ENCODE measurements at places on chromosomes 2 and 18. TPM values are rescaled to one million over a fixed set of nuclear protein-coding genes. Genes with fewer than 3 reads are reported as not detected.

DNA sequence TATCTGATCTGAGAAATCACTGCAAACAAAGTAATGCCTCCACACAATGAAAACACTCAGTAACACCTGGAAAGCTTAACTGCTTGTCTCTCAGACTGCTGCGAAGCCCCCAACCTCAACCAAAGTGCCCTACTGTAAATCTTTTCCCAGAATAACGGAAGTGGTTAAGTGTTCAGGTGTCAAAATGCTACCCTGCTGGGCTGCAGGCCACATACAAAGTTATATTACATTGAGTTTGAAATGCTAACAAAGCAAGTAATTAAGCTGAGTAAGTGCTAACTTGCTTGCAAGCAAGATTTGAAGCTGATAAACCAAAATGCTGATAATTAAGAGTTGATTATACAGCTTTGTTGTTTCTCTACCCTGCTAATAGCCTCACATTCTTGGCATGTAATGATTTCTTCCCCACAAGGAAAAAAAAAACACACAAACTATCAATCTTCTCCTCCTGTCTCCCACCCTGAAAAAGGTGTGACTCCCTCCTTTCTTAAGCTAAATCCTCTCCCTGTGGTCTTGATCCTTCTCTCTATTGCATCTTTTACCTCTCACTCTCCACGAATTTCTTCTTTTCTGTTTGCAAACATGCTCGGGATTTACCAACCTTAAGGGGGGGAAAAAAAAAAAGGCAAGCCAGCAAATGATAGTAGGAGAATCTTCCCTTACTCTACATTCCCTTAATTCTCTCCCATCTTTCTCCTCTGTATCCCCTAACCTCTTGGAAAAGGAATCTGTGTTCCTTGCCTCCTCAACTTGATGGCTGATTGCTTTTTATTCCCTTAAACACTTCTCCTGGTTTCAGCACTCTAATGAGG, 266.8 kb upstream of the SIX3 start:
- DNase-seq: no peak
- no peaks in the 10 kb centered on the region for H3K27me3 ChIP-seq
- no peaks in the 10 kb centered on the region for H3K36me3 ChIP-seq
- H3K27ac ChIP-seq: no peak overlapping the region

- peaks cover 30% of the 10 kb centered on the region for H3K4me1 ChIP-seq
- no peaks in the 10 kb centered on the region for H3K36me3 ChIP-seq
- H3K4me3 ChIP-seq: peak overlapping the region; percentile 30
- peak overlapping the region; percentile 30 for H3K27ac ChIP-seq
- H3K27me3 ChIP-seq: no peaks in the 10 kb centered on the region
These were observed 9.6 kb downstream of the CROCC2 start for GRCh38 chr2:240915526-240916341.

DNA sequence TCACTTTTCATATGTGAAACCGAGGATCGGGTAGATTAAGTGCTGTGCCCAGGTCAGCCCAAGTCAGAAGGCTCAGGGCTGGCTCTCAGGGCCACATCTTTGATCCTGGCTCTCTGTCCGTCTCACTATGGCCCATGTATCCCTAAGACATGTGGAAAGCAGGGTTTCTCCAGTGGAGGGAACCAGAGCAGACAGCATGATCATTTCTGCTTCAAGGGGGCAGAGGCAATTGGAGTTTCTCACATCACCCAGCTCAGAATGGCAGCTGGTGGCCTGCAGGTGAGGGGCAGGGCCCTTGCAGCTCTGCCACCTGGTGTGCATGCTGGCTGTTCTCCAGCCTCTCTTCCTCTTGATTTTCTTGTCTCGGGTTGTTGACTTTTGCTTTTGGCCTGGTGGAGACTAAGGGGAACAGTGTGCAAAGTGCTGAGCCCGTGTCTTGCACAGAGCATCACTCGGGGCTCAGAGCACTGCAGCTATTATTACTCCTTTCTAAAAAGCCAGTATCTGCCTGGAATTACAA, 27.0 kb downstream of the LDLRAD4 start:
- no peaks in the 10 kb centered on the region for H3K4me1 ChIP-seq
- no peak overlapping the region for H3K27ac ChIP-seq
- DNase-seq: no peak

DNA sequence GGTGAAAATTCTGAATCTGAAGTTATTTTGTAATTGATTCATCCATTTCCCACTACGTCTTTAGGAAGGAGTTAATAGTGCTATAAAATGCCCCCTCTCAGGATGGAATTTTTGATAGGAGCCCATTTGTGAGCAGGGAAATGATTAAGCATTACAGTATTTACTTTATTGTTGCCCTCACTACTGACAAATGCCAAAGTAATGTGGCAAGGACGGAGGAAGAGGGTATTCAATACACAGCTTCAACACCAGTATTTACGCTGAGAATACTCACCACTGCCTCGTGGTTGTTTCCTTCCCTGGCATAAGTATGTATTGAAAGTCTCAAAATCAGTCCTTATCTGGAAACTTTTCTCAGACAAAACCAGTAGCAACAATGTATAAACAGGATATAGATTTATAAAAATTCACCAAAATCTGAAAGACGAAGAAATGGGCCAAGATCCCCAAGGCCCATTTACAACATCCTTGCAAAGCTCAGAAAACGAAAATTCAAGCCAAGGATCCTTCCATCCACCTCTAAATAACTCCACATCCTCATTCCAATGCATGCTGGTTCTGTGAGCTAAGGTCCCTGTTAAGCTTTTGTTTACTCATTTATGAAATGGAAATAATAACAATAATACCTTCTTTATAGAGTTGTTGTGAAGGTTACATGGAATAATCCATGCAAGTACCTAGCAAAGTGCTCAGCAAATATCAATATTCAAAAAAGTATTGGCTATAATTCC, 29.3 kb downstream of the FEZ2 start:
- H3K27ac ChIP-seq: peak overlapping the region; percentile 7
- DNase-seq: no peak
- no peak overlapping the region for H3K4me3 ChIP-seq
- H3K36me3 ChIP-seq: no peaks in the 10 kb centered on the region
- peaks cover 5% of the 10 kb centered on the region for H3K4me1 ChIP-seq

DNA sequence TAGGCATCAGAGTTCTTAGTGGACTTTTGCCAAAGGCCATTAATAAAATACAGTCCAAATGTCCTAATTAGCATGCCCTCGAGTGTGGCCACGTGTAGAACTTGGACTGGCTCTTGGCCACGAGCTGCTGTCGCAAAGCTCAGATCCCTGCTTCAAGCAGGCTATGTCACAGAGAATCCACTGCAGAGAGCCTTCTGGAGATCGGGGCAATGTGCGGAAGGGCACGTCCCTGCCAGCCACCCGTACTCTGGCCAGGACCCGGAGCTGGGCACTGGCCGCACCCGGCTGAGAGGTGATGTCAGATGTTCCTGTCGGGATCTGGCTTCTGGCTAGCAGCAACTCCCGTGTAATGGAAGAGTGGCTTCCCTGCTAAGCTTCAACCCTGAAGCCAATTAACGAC, 432.7 kb upstream of the ID2 start:
- no peak overlapping the region for H3K4me3 ChIP-seq
- no peaks in the 10 kb centered on the region for H3K36me3 ChIP-seq
- peak overlapping the region; percentile 77 for H3K27ac ChIP-seq

DNA sequence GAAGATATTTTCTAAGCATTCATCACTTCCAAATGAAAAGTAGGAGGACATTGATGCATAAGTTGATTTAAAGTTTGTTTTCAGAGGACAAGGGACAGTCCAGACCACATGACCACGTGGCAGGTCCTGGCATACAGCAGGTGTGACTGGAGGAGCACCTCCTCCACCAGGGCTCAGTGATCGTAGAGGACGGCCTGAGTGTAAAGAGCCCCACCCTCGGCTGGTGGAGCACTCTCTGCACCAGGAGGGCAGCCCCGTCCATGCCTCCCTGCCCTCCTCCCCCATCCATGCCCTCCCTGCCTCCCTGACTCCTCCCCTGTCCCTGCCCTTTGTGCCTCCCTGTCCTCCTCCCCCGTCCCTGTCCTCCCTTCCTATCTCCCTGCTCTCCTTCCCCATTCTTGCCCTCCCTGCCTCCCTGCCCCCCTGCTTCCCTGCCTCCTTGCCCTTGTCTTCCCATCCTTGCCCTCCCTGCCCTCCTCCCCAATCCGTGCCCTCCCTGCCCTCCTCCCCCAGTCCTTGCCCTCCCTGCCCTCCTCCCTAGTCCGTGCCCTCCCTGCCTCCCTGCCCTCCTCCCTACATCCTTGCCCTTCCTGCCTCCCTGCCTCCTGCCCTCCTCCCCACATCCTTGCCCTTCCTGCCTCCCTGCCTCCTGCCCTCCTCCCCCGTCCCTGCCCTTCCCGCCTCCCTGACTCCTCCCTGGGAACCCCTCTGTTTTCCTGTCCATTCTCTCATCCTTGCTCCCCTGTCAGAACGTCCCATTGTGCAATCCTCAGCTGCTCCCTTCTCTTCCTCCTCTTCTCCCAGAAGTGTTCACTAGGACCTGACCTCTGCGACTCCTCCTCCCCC, 47.9 kb downstream of the ANKMY1 start:
- H3K36me3 ChIP-seq: no peaks in the 10 kb centered on the region
- no peak overlapping the region for H3K27ac ChIP-seq
- H3K27me3 ChIP-seq: no peaks in the 10 kb centered on the region
- H3K4me1 ChIP-seq: no peaks in the 10 kb centered on the region

- H3K27ac ChIP-seq: no peak overlapping the region
- H3K4me3 ChIP-seq: no peak overlapping the region
- peaks cover 4% of the 10 kb centered on the region for H3K4me1 ChIP-seq
- H3K36me3 ChIP-seq: no peaks in the 10 kb centered on the region
These were observed 207.1 kb downstream of the ZNF521 start for GRCh38 chr18:25144820-25145219.

DNA sequence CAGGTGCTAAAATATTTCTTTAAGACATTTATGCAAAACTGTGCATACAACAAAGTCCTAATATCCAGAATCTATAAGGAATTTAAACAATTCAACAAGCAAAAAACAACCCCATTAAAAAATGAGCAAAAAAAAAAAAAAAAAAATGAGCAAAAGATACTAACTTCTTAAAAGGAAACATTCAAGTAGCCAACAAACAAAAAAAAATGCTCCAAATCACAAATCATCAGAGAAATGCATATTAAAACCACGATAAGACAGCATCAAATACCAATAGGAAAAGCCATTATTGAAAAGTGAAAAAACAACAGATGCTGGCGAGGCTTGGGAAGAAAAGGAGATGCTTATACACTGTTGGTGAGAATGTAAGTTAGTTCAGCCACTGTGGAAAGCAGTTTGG, 34.9 kb downstream of the B4GALT6 start:
- no peak overlapping the region for H3K27ac ChIP-seq
- H3K36me3 ChIP-seq: no peaks in the 10 kb centered on the region
- no peak overlapping the region for H3K4me3 ChIP-seq
- no peaks in the 10 kb centered on the region for H3K27me3 ChIP-seq
- no peak for DNase-seq

- no peaks in the 10 kb centered on the region for H3K27me3 ChIP-seq
- H3K36me3 ChIP-seq: no peaks in the 10 kb centered on the region
- no peak for DNase-seq
- peaks cover 6% of the 10 kb centered on the region for H3K4me1 ChIP-seq
- H3K4me3 ChIP-seq: no peak overlapping the region
- peak overlapping the region; percentile 79 for H3K27ac ChIP-seq
These were observed 68.6 kb downstream of the TNP1 start for GRCh38 chr2:216791303-216791702.

GRCh38 chr18:23712445-23712844, 23.2 kb downstream of the LAMA3 start:
- no peaks in the 10 kb centered on the region for H3K4me1 ChIP-seq
- DNase-seq: no peak
- H3K4me3 ChIP-seq: no peak overlapping the region
- H3K27me3 ChIP-seq: no peaks in the 10 kb centered on the region
- H3K36me3 ChIP-seq: no peaks in the 10 kb centered on the region

DNA sequence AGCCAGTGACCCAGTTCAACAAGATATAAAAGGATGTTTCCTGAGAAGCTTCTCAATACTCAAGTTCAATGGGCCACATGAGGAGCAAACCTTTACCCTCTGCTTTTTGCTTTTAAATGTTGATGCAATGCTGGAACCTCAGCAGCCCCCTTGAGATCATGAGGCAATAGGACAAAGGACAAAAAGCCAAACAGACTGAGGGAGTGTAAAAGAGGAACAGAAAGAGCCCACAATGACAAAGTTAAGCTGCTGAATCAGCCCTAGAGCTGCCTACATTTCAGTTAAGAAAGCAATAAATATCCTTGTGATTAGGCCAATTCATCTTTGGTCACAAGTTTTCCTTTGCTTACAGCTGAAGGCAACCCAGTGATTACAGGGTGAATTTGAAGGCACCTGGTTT, 76.9 kb downstream of the MRO start:
- no peak for DNase-seq
- no peaks in the 10 kb centered on the region for H3K36me3 ChIP-seq
- no peak overlapping the region for H3K27ac ChIP-seq
- H3K4me3 ChIP-seq: no peak overlapping the region
- H3K4me1 ChIP-seq: no peaks in the 10 kb centered on the region

- no peaks in the 10 kb centered on the region for H3K36me3 ChIP-seq
- DNase-seq: no peak
- H3K4me3 ChIP-seq: no peak overlapping the region
- no peaks in the 10 kb centered on the region for H3K4me1 ChIP-seq
These were observed 67.1 kb downstream of the DIPK1C start for GRCh38 chr18:74389991-74390390.

DNA sequence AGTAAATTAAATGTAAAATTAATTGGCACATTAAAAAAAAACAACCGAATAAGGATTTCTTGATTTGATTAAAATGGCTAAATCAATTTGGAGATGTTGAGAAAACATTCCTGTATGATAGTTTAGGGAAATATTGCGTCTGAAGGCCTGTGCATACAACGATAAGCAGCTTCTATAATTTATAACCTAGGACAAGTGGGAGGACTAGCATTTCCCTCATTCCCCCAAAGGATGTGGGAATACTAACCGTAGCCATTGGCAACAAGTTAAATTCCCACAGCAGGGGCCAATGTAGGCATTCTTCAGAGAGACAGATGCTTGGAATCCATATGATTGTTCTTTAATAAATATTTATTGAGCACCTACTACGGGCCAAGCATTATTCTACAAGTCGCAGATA, 134.5 kb downstream of the NYAP2 start:
- no peaks in the 10 kb centered on the region for H3K36me3 ChIP-seq
- DNase-seq: no peak
- no peak overlapping the region for H3K27ac ChIP-seq
- H3K4me3 ChIP-seq: no peak overlapping the region

The FIGLA gene
- total RNA-seq: not detected

The ZNF532 gene
- total RNA-seq: 98.7 TPM

The SPEG gene
- total RNA-seq: 7.6 TPM

The GCG gene
- total RNA-seq: not detected

The DSG3 gene
- not detected for total RNA-seq

Measured in tibial nerve (tissue), 4 donors.